GM12865 (cell line): ENCODE measurements at places on chromosomes 11 and 22.

DNA sequence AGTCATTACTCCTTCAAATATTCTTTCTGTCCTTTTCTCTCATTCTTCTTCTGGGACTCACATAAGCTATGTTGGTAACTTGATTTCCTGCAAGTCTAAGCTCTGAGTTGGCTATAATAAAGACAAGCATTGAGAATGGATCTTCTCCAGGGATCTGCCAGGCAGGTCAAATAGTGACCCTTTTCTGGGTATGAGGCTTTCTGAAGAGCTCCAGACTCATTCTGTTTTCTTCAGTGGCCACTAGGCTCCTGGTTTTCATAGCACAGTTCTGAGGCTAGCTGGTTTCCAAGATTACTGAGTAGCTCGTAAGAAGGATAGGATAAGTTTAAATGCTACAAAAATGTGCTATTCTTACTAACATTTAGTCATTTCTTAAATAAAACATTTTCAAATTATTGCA lies 38.3 kb downstream of the TMPRSS5 start:
- DNase-seq: no peak

DNA sequence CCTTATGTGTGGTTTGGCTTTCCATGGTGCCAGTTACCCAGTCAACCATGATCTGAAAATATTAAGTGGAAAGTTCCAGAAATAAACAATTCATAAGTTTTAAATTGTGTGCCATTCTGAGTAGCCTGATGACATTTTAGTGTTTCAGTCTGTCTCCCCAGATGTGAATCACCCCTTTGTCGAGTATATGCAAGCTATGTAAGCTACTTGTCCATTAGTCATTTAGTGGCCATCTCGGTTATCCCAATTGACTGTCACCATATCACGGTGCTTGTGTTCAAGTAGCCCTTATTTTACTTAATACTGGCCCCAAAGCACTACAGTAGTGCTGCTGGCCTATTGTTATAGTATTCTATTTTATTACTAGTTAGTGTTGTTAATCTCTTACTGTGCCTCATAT lies 44.9 kb downstream of the ATG16L2 start:
- no peak for DNase-seq

GRCh38 chr22:37098976-37099591 lies 10.4 kb downstream of the TMPRSS6 start:
- DNase-seq: no peak

DNA sequence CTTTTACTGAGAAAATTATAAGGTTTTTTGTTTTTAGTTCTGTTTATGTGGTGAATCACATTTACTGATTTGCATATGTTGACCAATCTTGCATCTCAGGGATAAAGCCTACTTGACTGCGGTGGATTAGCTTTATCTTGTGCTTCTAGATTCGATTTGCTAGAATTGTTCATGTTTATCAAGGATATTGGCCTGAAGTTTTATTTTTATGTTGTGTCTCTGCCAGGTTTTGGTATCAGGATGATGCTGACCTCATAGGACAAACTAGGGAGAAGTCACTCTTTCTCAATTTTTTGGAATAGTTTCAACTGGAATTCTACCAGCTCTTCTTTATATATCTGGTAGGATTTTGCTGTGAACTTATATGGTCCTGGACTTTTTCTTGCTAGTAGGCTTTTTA lies 504.8 kb downstream of the ETS1 start:
- DNase-seq: no peak

DNA sequence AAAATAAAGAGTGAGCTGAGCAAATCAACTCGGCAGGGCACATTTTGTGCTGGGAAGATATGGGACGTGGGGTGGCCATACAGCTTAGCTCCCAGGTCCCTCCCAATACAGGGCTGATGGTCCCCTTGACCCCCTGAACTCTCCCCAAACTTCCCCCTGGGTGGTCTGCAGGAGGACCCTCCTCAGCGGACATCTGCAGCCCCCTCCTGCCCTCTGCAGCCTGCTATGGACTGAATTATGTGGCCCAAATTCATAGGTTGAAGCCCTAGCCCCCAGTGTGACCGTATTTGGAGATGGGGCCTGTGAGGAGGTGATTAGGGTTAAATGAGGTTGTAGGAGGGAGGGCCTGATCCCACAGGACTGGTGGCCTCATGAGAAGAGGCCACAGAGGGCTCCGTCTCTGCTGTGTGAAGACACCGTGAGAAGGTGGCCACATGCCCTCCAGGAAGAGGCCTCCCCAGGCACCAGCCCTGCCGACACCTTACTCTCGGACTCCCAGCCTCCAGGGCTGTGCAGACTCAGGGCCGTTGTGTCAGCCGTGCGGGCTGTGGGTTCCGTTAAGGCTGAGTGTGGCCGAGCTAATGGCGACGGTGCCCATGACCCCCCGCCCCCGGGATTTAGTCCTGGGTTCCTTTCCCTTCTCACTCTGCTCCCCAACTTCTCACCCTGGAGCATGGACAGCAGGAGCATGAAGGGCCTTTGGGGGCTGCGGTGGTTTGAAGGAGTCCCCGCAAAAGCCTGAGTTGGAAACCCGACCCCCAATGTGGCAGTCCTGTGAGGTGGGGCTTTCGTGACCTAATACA lies 1042.8 kb downstream of the BRD1 start:
- no peak for DNase-seq

GRCh38 chr11:127126986-127127385 lies 126.4 kb upstream of the KIRREL3 start:
- DNase-seq: no peak

DNA sequence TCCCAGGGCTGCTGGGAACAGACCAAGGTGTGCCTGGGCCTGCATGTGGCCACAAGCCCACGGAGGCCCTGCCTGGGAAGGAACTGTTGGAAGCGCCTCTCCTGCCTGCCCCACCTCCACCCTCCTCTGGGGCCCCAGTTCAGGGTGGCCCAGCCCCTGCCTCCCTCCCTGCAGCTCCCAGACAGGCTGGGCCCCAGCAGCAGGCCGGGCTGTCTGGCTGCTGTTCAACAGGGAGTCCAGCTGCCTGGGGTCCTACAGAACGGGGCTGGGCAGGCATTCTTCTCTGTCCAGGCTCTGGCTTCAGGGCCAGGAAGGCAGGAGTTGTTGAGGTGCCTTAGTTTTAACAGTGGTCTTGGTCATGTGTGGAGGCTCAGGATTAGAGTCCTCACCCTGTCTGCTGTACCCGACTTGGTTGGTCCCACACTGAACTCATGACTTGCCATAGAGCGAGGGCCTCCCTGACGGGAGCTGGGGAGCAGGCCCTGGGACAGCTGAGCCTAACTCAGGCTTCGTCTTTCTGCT lies 11.8 kb downstream of the PRDM11 start:
- DNase-seq: no peak
